ENCODE measurements at places on chromosomes 2 and 18.

- DNase-seq: no peak
Observed at GRCh38 chr18:62288665-62289008, 36.5 kb upstream of the TNFRSF11A start.

DNA sequence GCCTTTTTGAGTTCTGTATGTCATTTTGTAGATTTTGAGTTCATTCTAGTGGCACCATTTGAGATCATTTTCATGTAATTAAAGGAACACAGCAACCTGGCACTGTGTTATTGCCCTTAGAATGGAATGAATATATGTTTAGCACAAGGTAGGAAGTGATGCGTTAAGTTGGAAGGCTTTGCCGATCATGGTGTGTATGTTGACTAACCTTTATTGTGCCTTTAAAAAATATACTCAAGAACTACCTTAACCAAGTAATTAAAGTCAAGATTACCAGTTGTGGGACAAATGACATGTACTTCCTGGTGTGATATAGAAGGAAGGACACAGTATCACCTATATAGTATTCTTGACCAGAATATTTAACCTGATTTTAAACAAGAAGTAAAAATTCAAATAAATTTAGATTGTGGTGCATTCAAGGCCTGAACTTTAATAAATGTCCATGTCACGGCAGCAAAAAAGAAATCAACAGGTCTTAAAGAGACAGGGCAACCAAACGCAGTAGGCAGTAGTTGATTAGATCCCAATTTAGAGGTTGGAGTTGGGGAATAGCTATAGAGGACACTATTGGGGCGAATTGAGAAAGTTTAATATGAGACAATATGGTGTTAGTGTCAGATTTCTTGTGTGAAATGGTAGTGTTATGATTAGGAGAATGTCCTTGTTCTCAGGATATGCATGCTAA, 68.6 kb downstream of the MSH2 start:
- DNase-seq: no peak

DNA sequence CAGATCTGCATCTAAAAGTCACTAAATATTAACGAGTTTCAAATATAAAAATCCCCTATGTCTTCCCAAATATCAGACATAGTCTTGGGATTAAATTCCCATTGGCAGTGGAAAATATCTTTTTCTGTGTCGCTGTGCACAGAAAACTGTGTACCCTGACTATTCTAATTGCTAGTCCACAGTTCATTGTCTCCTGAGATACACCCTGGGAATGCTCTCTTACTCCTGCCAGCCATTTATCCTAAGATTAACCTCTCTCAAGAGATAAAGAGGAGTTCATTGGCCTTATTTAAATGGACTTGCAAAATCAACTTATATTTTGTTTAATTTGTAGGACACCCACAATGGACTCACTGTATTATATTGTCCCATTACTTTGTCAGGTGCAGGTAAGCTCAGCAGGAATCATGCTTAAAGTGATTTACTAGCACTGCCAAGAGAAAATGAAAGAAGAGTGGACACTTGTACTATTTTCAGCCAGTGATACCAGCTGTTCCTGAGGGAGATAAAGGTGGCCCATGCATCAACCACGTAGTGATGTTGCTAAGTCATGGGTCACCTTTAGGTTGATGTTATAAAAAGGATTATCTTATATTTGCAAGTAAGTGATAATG, 553.8 kb downstream of the PIK3C3 start:
- no peak for DNase-seq

GRCh38 chr18:35459997-35460396, 37.8 kb downstream of the INO80C start:
- DNase-seq: no peak

- no peak for DNase-seq
Observed at GRCh38 chr2:74975016-74975415, 16.6 kb downstream of the POLE4 start.

GRCh38 chr2:24478243-24478642, 12.8 kb upstream of the NCOA1 start:
- no peak for DNase-seq

- DNase-seq: no peak
Observed at GRCh38 chr18:40108596-40108995, 1846.4 kb upstream of the PIK3C3 start.

DNA sequence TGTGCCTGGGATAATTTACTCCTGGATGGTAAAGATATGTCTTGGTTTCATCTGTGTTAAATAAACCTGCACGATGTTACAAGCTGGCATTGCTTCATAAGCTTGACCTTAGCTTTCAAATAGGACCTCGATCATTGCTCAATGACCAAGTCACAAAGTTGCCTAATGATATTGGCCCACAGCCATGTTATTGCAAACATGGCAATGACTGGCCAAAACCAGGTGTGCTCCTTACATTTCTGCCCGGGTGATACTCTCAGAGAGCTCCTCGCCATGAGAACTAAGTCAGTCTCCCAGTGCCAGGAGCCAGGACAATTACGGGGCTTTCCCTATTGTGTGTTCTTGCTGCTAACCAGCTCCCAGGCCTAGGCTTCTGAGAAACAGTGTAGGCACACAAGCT, 72.5 kb upstream of the CYP1B1 start:
- no peak for DNase-seq

DNA sequence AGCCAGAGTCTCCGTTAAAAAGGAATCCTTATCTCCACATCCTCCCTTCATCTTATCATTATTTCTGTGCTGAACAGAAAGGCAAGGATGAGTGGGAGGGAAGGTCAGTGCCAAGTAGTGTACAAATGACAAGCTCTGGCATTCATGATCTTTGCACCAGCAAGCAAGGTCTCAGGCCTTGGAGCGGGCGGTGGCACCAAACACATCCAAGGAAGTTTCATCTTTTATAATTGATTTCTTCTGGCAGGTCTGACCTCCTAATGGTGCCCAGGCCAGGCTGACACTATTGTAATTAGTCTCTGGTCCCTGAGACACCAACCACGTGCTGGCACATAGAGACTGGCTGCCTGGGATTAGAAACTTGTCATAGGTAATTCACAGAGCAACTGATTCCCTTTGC, 336.6 kb downstream of the EN1 start:
- DNase-seq: no peak

GRCh38 chr18:12327510-12328178, 19.6 kb downstream of the TUBB6 start:
- peak; percentile 78 for DNase-seq

GRCh38 chr2:37349231-37349860, 4.9 kb downstream of the QPCT start:
- DNase-seq: no peak

- DNase-seq: no peak
Observed at GRCh38 chr2:122209377-122209776, 453.9 kb downstream of the TSN start.

All from NCI-H1105 (cell line).